ENCODE measurements at places on chromosomes 4 and X. TPM values are rescaled to one million over a fixed set of nuclear protein-coding genes. Genes with fewer than 3 reads are reported as not detected.

DNA sequence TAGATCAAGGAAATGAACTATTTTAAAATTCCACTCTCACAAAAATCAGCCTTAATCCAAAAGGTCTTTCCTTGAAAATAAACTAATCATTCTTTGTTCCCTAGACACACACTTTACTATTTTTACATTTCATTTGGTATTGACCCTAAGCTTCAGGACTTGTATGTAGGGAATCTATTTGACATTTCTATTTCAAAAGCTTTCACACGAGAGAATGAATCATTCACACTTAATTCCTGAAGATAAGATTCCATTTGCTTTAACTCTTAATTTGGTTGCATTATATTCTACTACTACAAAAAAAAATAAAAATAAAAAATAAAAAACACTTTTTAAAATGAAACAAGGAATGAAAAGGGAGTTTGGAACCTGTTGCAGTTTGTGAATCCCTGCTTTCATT lies 43.7 kb downstream of the EDNRA start:
- H3K4me3 ChIP-seq, result no peak overlapping the region
- H3K36me3 ChIP-seq, result no peaks in the 10 kb centered on the region
- no peak overlapping the region for H3K27ac ChIP-seq
- H3K4me1 ChIP-seq, result no peaks in the 10 kb centered on the region

DNA sequence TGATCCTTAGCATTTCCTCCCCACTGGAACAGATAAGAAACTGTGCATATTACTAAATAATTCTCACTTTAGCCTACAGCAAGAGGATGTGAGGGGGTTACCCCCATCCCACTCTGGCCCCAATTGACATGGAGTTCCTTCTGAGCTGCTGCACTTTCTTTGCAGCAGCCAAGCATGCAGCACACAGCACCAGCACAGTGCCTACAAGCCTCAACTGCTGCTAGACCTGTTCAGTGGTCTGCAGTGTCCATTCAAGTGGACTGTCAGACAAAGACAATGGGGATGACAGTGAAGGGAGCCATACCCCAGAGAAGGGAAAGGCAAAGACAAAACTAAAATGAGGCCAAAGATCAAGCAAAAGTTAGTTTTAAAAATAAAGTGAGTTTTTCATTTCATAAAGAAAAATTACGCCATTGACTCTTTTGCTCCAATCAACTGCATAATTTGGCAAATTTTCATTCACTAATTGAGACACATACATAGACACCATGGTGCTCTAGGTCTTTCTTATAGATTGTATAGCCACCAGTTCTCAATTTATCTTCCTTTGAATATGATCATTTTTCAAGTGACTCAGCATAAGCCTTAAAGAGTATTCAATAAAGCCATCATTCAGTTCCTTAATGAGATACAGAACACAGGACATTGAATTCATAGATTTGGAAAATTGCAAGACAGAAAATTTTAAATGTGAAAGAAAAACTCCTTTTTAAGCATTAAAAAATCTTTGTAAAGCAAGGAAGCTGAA lies 410.6 kb downstream of the HNRNPD start:
- H3K36me3 ChIP-seq, result no peaks in the 10 kb centered on the region
- H3K27me3 ChIP-seq, result peaks cover 2% of the 10 kb centered on the region
- H3K4me1 ChIP-seq, result no peaks in the 10 kb centered on the region

DNA sequence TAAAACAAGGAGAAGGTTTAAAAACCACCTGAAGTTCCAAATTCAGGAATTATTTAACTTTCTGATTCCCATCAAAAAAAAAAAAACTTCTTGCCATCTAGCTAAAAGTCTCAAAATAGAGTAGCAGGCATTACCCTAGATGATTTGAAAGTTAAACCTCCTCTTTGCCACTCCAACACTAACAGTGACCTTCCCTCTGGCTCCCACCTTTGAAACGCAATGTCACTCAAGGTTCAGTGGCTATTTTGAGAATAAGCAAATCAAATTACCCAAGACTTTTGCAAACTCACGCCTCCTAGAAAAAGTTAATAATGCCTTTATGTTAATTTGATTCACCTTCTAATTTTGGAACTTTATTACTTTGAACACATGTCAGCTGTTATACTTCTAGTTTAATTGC lies 103.2 kb downstream of the ARHGAP6 start:
- DNase-seq, result no peak
- no peak overlapping the region for H3K27ac ChIP-seq
- H3K4me3 ChIP-seq, result no peak overlapping the region
- H3K4me1 ChIP-seq, result no peaks in the 10 kb centered on the region
- no peaks in the 10 kb centered on the region for H3K36me3 ChIP-seq
- no peaks in the 10 kb centered on the region for H3K27me3 ChIP-seq

DNA sequence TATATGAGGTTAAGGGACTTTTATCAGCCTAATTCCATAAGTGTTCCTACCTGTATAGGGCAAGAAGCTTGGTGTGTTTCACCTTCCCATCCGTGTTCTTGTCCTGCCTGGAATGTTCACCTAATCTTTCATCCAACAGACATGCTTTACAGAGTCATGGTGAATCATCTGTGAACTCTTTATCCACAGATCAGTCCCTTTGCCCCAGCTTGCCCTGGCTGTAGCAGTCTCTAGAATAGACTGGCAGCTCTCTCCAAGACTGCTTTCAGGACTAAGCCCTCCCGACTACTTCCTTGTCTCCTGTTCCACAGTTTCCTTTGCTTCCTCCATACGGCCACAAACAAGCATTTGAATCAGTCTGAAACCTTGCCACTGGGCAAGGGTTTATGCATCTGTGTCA lies 177.9 kb upstream of the IL15 start:
- H3K27ac ChIP-seq, result no peak overlapping the region
- H3K36me3 ChIP-seq, result no peaks in the 10 kb centered on the region
- no peak for DNase-seq

DNA sequence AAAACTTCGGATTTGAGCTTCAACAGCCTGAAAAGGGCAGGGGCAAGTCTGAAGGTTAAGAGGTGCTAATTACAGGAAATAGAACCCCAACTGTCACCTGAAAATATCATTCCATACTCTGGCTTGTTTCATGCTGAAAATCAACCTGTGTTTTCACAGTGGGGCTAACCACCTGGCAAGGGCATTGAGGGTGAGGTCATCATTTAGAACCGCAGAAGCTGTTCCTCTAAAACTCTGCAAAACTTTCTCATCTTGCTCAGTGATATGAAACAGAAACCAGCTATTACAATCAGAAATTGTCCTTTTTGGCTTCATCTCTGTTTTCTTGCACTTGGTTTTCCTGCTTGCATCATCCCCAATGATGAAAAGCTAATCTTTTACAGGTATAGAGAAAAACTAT lies 247.6 kb downstream of the DCLK2 start:
- H3K27ac ChIP-seq, result no peak overlapping the region
- peaks cover 14% of the 10 kb centered on the region for H3K36me3 ChIP-seq
- no peaks in the 10 kb centered on the region for H3K4me1 ChIP-seq
- DNase-seq, result no peak

DNA sequence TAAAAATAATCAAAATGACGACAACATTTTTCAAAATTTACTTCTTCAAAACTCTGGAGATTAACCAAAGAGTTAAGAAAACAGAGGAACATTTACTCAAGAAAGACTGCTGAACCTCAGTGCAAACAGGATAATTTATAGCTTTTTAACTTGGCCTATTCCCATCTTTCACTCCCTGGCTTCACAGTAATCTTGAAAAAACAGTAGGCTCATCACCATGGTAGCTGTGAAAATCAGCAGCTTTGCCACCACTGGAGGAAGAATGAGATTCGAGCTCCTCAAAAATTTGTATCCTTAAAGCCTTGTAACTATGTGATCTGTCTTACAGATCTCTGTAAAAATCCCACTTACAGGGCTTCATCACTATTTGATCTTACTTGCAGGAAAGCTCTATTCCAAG lies 447.7 kb upstream of the CTSO start:
- DNase-seq, result no peak
- H3K4me3 ChIP-seq, result no peak overlapping the region
- no peaks in the 10 kb centered on the region for H3K27me3 ChIP-seq

GRCh38 chr4:6361076-6361784 lies 91.6 kb downstream of the WFS1 start:
- no peak overlapping the region for H3K4me3 ChIP-seq
- H3K36me3 ChIP-seq, result no peaks in the 10 kb centered on the region
- DNase-seq, result no peak
- no peak overlapping the region for H3K27ac ChIP-seq
- H3K27me3 ChIP-seq, result no peaks in the 10 kb centered on the region

DNA sequence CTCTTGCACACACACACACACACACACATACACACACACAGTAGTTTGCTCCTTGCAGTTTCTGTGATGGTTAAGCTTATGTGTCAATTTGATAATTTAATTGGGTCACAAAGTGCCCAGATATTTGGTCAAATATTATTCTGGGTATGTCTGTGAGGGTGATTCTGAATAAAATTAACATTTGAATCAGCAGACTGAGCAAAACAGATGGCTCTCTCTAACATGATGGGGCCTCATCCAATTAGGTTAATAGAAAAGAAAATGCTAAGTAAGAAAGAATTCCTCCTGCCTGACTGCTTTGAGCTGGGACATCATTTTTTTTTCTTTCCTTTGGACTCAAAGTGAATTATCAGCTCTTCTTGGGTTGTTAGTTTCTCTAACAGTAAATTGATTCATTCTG lies 191.2 kb upstream of the INTU start:
- no peaks in the 10 kb centered on the region for H3K36me3 ChIP-seq
- H3K27me3 ChIP-seq, result no peaks in the 10 kb centered on the region
- no peak overlapping the region for H3K4me3 ChIP-seq

GRCh38 chr4:54746218-54746617 lies 88.5 kb downstream of the KIT start:
- no peak for DNase-seq
- no peak overlapping the region for H3K27ac ChIP-seq
- no peaks in the 10 kb centered on the region for H3K4me1 ChIP-seq
- H3K36me3 ChIP-seq, result no peaks in the 10 kb centered on the region
- H3K27me3 ChIP-seq, result no peaks in the 10 kb centered on the region
- no peak overlapping the region for H3K4me3 ChIP-seq

GRCh38 chr4:153181700-153182099 lies 22.5 kb upstream of the TRIM2 start:
- H3K4me3 ChIP-seq, result no peak overlapping the region
- DNase-seq, result no peak
- H3K27ac ChIP-seq, result no peak overlapping the region

DNA sequence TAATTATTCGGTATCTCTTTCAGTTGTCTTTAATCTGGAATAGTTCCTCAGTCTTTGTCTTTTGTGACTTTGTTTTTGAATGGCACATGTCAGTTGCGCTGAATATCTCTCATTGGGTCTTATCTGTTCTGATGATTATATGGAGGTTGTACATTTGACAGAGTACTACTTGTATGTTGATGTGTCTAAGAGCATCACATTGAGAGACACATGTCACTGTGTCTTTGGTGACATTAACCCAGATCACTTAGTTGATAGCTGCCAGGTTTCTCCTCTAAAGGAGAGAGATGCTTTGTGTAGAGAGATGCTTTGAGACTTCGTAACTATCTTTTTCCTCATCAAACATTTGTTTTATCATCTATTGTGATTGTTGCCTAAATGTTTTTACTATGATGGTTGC lies 92.1 kb downstream of the USP9X start:
- no peak overlapping the region for H3K4me3 ChIP-seq
- H3K27me3 ChIP-seq, result no peaks in the 10 kb centered on the region
- H3K4me1 ChIP-seq, result peaks cover 4% of the 10 kb centered on the region
- H3K36me3 ChIP-seq, result peaks cover 15% of the 10 kb centered on the region
- no peak overlapping the region for H3K27ac ChIP-seq

DNA sequence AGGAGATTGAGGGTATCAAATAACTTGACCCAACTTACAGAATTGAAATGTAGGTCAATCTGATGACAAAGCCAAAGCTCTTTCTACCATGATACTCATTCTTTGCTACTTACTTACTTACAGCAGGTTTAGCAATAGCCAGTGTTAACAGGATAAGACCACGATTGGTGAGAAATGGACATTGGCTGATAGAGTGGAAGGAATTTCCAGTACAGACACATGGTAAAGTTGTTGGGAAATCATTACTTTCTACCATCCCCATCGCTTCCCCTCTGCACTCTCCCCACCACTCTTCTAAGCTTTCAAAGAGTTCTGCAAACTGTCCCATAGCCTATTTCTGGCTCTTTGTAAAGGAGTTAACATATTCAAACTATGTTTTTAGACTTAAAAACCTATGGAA lies 119.7 kb downstream of the CHRNA9 start:
- no peaks in the 10 kb centered on the region for H3K4me1 ChIP-seq
- H3K36me3 ChIP-seq, result no peaks in the 10 kb centered on the region
- no peaks in the 10 kb centered on the region for H3K27me3 ChIP-seq
- H3K27ac ChIP-seq, result no peak overlapping the region
- no peak overlapping the region for H3K4me3 ChIP-seq

DNA sequence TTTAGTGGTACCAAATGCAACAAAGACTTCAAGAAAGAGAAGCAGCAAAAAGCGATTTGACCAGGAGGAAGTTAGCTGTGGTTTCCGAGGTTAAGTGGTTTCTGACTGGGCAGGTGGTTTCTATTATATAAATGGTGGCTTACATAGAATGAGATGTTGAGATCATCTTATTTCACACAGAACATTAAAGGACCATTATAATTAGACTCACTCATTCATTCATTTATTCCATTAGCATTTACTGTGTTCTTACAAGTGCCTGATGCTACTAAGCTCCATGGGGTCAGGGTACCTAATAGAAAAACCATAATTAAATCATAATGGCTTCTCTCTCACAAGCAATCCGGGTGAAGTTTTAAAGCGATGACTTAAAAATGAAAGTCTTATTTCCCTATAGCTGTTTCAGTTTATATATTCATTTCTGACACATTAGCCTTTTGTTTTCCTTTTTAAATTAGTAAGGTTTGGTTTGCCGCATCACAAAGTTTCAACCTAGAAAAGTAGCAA lies 10.6 kb downstream of the TSPAN6 start:
- DNase-seq, result peak; percentile 33
- no peaks in the 10 kb centered on the region for H3K27me3 ChIP-seq
- H3K36me3 ChIP-seq, result no peaks in the 10 kb centered on the region
- H3K27ac ChIP-seq, result no peak overlapping the region
- no peak overlapping the region for H3K4me3 ChIP-seq

GRCh38 chrX:64394059-64394873 lies 986 bp downstream of the MTMR8 start:
- H3K4me1 ChIP-seq, result no peaks in the 10 kb centered on the region
- H3K36me3 ChIP-seq, result no peaks in the 10 kb centered on the region
- H3K27me3 ChIP-seq, result no peaks in the 10 kb centered on the region
- DNase-seq, result no peak
- no peak overlapping the region for H3K27ac ChIP-seq

GRCh38 chr4:96108146-96108545 lies 268.3 kb downstream of the PDHA2 start:
- no peak overlapping the region for H3K27ac ChIP-seq
- H3K4me1 ChIP-seq, result no peaks in the 10 kb centered on the region
- no peaks in the 10 kb centered on the region for H3K27me3 ChIP-seq
- no peak overlapping the region for H3K4me3 ChIP-seq
- H3K36me3 ChIP-seq, result no peaks in the 10 kb centered on the region
- DNase-seq, result no peak

GRCh38 chrX:7307720-7308119 lies 159.8 kb upstream of the PUDP start:
- no peak overlapping the region for H3K4me3 ChIP-seq
- no peak overlapping the region for H3K27ac ChIP-seq
- H3K27me3 ChIP-seq, result no peaks in the 10 kb centered on the region
- no peak for DNase-seq
- no peaks in the 10 kb centered on the region for H3K4me1 ChIP-seq

Gene ADGRG4
- not detected for total RNA-seq

Gene TMEM150C
- not detected for total RNA-seq

Gene GATA1
- total RNA-seq, result 0.67 TPM

Gene IQCM
- total RNA-seq, result not detected

Gene NSUN7
- 0.59 TPM for total RNA-seq

Gene DIPK2B
- not detected for total RNA-seq
